ENCODE measurements at places on chromosomes 3 and 15.

DNA sequence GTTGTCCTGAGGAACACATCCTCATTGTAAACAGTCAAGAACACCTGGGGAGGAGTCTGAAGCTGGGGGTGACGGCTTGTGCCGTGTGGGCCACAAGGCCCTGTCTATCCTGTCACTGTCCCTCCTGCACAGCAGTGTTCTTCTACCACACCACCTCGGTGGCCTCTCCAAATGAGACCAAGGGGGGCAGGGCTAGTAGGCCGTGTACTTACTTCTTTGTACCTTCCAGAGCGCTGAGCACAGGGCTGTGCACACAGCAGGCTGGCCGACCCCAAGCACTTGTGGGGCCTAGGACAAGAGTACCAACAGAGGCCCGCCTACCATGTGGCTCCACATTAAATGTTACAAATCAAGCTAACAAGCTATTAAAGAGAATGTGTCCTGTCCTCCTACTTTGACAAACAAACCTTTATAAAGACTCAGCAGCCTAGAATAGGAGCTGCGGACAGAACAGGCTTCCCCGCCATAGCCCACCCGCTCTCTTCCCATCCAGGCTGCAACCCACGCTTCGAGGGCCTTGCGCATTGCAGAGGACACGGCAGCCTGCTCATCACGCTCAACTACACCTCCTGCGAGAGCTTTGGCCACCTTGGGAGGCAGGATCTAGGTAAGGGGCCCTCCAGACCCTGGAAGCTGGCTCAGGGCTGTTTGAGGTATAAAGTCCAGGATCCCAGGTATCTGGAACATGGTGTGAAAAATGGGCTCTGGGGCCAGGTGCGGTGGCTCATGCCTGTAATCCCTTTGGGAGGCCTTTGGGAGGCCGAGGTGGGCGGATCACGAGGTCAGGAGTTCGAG lies 30.5 kb downstream of the MELTF start:
- DNase-seq, result no peak

GRCh38 chr3:138960417-138960852 lies 13.4 kb downstream of the FOXL2NB start:
- no peak for DNase-seq

- DNase-seq, result no peak
Measured at GRCh38 chr3:19506171-19506570, 357.9 kb downstream of the KCNH8 start.

- DNase-seq, result no peak
Measured at GRCh38 chr15:90337256-90337655, 14.8 kb upstream of the ZNF774 start.

Measured in astrocyte (in vitro differentiated cells and primary cell).